ENCODE measurements at places on chromosomes 3 and 15.

GRCh38 chr3:133457025-133457424, 57.2 kb downstream of the BFSP2 start:
- no peaks in the 10 kb centered on the region for H3K27me3 ChIP-seq
- H3K27ac ChIP-seq, result no peak overlapping the region
- H3K4me3 ChIP-seq, result no peak overlapping the region
- H3K4me1 ChIP-seq, result no peaks in the 10 kb centered on the region
- H3K36me3 ChIP-seq, result no peaks in the 10 kb centered on the region
- no peak for DNase-seq

DNA sequence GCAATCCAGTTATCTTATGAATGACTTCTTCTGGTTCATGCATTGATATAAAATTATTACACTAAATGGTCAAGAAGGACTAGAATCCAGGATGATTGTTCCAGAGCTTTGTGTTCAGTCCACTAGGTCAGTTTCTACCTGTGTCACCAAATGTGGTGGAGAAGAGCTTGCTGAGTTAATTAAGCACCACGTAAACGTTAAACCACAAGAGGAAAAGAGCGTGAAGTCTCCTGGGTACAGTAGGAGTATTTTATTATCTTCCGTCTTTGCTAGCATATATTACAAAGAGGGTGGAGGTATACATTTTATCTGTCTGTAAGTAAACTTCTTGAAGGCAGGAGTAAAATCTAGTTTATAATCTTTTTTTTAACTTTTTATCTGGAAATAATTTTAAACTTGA, 23.5 kb downstream of the CHP1 start:
- no peaks in the 10 kb centered on the region for H3K36me3 ChIP-seq
- peaks cover 9% of the 10 kb centered on the region for H3K4me1 ChIP-seq
- no peak for DNase-seq
- H3K27ac ChIP-seq, result peak overlapping the region; percentile 11

GRCh38 chr15:90058308-90058707, 44.0 kb downstream of the IDH2 start:
- no peak for DNase-seq
- peaks cover 43% of the 10 kb centered on the region for H3K4me1 ChIP-seq

DNA sequence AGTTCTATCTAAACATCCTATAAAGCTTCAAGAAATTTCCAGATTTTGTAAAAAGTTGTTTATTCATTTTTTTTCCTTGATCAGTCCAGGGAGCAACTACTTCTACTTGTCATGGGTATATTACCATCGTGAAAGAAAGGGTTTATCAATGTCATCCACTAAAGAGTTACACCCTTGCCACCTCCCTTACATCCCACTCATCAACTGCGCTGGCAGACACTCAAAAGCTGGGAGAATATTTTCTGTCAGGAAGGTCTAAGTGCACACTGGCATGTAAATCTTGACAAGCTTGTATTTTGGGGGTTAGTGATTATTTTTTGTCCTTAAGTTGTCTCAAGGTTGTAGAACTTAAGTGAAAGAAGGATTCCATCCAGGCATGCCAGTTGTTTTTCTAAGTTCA, 188.3 kb upstream of the ARL6 start:
- H3K4me1 ChIP-seq, result no peaks in the 10 kb centered on the region
- H3K27me3 ChIP-seq, result no peaks in the 10 kb centered on the region
- no peaks in the 10 kb centered on the region for H3K36me3 ChIP-seq
- H3K4me3 ChIP-seq, result no peak overlapping the region
- no peak for DNase-seq
- no peak overlapping the region for H3K27ac ChIP-seq

- no peaks in the 10 kb centered on the region for H3K4me1 ChIP-seq
- no peaks in the 10 kb centered on the region for H3K36me3 ChIP-seq
- H3K27ac ChIP-seq, result no peak overlapping the region
- no peak overlapping the region for H3K4me3 ChIP-seq
- no peak for DNase-seq
Observed at GRCh38 chr15:88909956-88910831, 3.0 kb downstream of the MFGE8 start.

DNA sequence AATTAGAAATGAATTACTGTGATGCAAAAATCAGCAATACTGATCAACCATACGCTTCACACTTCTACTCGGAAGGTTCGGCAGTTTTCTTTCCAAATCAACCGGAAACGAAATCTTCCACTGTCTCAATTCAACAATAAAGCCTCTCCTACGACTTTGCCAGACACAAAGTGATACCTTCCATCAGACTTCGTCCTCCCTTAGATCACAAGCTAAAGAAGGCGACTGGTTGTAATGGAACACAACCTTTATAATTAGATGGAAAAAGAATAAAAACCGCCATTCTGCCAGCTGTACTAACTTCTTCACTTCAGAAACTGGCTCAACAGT, 618 bp downstream of the PARL start:
- no peaks in the 10 kb centered on the region for H3K36me3 ChIP-seq
- H3K4me3 ChIP-seq, result peak overlapping the region; percentile 94
- DNase-seq, result no peak
- H3K4me1 ChIP-seq, result peaks cover 8% of the 10 kb centered on the region
- H3K27ac ChIP-seq, result peak overlapping the region; percentile 66
- H3K27me3 ChIP-seq, result no peaks in the 10 kb centered on the region

GRCh38 chr15:27763514-27763913, 335.6 kb downstream of the OCA2 start:
- DNase-seq, result no peak
- no peak overlapping the region for H3K4me3 ChIP-seq
- no peaks in the 10 kb centered on the region for H3K36me3 ChIP-seq
- H3K27ac ChIP-seq, result no peak overlapping the region

- H3K36me3 ChIP-seq, result no peaks in the 10 kb centered on the region
- no peak overlapping the region for H3K4me3 ChIP-seq
- H3K27ac ChIP-seq, result no peak overlapping the region
- no peaks in the 10 kb centered on the region for H3K4me1 ChIP-seq
- no peaks in the 10 kb centered on the region for H3K27me3 ChIP-seq
- DNase-seq, result no peak
Observed at GRCh38 chr15:42150219-42150970, 6.0 kb downstream of the PLA2G4F start.

GRCh38 chr3:116707531-116707930, 2.0 kb upstream of the TUSC7 start:
- H3K36me3 ChIP-seq, result no peaks in the 10 kb centered on the region
- H3K27ac ChIP-seq, result no peak overlapping the region
- no peaks in the 10 kb centered on the region for H3K27me3 ChIP-seq

DNA sequence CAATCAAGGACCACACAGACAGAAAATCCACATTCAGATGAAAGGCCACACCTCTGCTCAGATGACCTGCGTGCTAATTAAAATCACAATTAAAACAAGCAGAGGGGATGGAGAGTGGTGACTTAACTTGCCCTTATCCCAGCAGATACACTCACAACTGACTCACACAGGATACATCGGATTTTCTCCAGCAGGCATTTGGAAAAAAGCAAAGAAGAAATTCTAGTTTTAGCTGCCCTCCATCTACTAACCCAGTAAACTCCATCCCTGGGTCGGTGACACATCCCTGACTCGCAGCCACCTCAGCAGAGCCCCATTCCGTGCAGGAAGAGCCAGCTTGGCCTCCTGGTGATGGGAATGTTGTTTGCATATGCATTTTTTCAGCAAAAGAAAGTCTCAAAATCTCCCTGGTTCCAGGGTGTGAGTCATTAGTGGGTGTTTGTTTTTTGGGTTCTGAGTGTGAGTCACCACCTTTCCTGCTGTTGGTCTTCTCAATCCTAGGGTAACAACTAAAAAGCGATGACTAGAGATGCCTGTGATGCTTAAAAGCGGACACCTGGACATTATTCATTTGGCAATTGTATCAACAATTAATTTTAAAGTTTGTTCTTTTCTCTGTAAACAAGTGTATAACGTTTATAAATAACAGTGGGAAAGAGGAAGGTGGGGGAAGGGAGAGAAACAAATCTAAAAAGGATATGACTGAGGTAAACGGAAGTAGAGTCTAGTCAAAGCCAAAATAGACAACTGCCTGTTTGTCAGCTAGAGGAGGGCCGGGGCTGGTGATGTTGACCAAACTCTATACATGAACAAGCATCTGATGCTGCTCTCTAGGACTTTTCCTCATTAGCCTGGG, 49.8 kb upstream of the SLC4A7 start:
- peak overlapping the region; percentile 42 for H3K27ac ChIP-seq
- H3K27me3 ChIP-seq, result no peaks in the 10 kb centered on the region
- no peaks in the 10 kb centered on the region for H3K36me3 ChIP-seq
- H3K4me1 ChIP-seq, result no peaks in the 10 kb centered on the region

DNA sequence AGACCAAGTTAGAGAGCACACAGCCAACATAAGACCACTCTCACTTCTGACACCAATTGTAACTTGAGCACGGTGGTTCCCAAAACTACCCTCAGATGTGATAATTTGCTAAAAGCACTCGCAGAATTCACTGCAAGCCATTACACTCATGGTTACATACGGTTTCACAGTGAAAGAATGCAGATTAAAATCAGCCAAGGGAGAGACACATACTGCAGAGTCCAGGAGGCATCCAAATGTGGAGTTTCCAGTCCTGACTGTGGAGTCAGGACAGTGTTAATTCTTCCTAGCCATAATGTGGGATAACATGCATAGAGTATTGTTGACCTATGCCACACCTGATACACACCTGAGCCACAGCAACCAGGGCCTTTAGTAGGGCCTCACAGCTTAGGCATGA, 956.4 kb downstream of the NTRK3 start:
- no peak overlapping the region for H3K27ac ChIP-seq
- no peaks in the 10 kb centered on the region for H3K36me3 ChIP-seq

DNA sequence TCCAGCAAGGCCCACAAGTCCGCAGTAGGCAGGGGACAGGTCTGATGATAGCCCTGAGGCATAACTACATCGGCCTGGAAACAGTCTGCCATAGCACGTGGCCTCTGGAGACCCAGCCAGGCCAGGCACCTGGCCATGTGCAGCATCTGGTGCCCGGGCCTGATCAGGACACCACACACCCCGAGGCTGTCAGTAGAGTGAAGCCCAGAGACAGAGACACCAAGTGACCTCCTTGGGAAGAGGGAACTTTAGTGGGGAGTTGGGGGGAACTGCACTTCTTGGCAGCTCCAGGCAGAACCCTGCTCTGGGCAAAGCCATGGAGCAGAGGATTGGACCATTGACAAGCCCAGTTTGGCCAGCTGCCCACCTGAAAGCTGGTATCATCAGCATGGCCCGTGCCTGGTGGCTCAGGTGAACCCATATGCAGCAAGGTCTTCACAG, 1.2 kb downstream of the SHISA5 start:
- H3K36me3 ChIP-seq, result no peaks in the 10 kb centered on the region
- H3K27me3 ChIP-seq, result no peaks in the 10 kb centered on the region
- no peak overlapping the region for H3K4me3 ChIP-seq
- H3K4me1 ChIP-seq, result no peaks in the 10 kb centered on the region
- peak overlapping the region; percentile 72 for H3K27ac ChIP-seq

DNA sequence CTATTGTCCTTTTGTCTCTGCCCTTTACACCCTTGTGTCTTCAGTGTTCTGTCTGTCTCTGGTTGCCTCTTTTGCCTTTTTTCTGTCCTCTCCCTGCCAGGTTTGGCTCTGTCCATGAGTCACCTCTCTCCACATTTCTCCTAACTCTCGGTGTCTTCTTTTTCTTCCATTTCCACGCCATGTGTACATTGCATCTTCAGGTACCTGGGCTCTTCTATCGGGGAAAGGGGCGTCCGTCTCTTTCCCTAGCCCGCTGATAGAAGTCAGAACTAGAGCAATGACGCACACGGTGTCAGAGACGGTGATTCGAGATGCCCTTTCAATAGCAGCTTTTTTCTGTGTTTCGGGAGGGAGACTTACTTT, 641 bp downstream of the OPA1 start:
- peak overlapping the region; percentile 62 for H3K4me3 ChIP-seq
- peaks cover 12% of the 10 kb centered on the region for H3K4me1 ChIP-seq
- no peaks in the 10 kb centered on the region for H3K27me3 ChIP-seq
- H3K27ac ChIP-seq, result peak overlapping the region; percentile 48

GRCh38 chr15:91252322-91252721, 152.3 kb downstream of the SV2B start:
- no peaks in the 10 kb centered on the region for H3K4me1 ChIP-seq
- no peak overlapping the region for H3K27ac ChIP-seq
- H3K27me3 ChIP-seq, result no peaks in the 10 kb centered on the region
- no peak for DNase-seq
- no peak overlapping the region for H3K4me3 ChIP-seq

- H3K4me3 ChIP-seq, result no peak overlapping the region
- H3K27me3 ChIP-seq, result no peaks in the 10 kb centered on the region
- no peak overlapping the region for H3K27ac ChIP-seq
- no peaks in the 10 kb centered on the region for H3K4me1 ChIP-seq
- no peak for DNase-seq
- no peaks in the 10 kb centered on the region for H3K36me3 ChIP-seq
Observed at GRCh38 chr3:173153631-173154030, 12.6 kb upstream of the SPATA16 start.

GRCh38 chr3:59254433-59254832, 204.6 kb upstream of the CFAP20DC start:
- H3K27ac ChIP-seq, result no peak overlapping the region
- no peak overlapping the region for H3K4me3 ChIP-seq
- H3K4me1 ChIP-seq, result no peaks in the 10 kb centered on the region
- H3K36me3 ChIP-seq, result no peaks in the 10 kb centered on the region
- no peaks in the 10 kb centered on the region for H3K27me3 ChIP-seq
- no peak for DNase-seq

DNA sequence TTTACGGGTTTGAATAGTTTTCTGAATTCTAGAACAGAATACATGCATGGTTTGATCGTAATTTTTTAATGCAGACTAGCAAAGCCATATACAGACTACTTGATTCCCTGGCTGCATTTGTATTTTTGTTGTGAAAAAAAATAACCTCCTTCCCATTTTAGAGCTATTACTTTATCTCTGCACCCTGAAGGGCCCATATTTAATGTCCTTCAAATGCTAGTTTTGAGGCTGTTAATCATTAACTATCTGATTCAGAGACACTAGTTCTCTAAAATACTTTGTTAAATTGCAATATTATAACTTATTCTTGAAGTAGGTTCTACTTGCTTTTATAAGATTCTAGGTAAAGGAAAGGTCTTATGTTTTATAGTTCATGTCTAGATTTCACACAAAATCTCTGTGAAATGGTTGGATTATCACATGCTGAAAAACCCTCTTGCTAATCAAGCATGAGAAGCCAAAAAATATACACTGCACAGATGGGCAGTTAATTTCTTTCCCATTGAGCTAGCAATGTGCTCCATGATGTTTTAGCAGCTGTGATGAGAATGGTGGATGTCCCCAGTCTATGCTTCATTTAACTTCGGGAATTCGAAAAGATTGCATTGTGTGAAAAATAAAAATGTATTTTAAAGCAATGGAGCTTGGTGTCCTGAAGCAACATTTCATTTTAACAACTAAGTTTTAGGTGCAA, 634.0 kb upstream of the BCHE start:
- no peak overlapping the region for H3K4me3 ChIP-seq
- no peaks in the 10 kb centered on the region for H3K36me3 ChIP-seq
- H3K27ac ChIP-seq, result no peak overlapping the region

- H3K27me3 ChIP-seq, result peaks cover 58% of the 10 kb centered on the region
- DNase-seq, result no peak
- peaks cover 4% of the 10 kb centered on the region for H3K4me1 ChIP-seq
- H3K4me3 ChIP-seq, result peak overlapping the region; percentile 23
- no peaks in the 10 kb centered on the region for H3K36me3 ChIP-seq
Observed at GRCh38 chr15:96358001-96358801, 27.7 kb downstream of the NR2F2 start.

GRCh38 chr3:42080453-42080872, 10.7 kb upstream of the TRAK1 start:
- no peaks in the 10 kb centered on the region for H3K36me3 ChIP-seq
- peak; percentile 80 for DNase-seq
- H3K27me3 ChIP-seq, result no peaks in the 10 kb centered on the region

Data from colonic mucosa (tissue), 4 donors.